ENCODE measurements at places on chromosomes 12 and 14. TPM values are rescaled to one million over a fixed set of nuclear protein-coding genes. Genes with fewer than 3 reads are reported as not detected.

GRCh38 chr12:24960222-24960855, 11.4 kb upstream of the BCAT1 start:
- DNase-seq: no peak

DNA sequence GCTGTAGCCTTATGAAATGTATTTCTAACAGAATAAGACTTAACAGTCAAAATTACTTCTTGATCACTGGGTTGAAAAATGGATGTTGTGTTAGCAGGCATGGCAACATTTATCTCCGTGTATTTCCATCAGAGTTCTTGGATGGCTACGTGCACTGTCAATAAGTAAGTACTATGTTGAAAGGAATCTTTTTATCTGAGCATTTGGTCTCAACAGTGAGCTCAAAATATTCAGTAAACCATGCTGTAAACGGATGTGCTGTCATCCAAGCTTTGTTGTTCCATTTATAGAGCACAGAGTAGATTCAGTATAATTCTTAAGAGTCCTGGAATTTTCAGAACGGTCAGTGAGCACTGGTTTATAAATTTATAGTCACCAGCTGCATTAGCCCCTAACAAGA, 15.5 kb downstream of the SCAF11 start:
- no peak for DNase-seq

- DNase-seq: no peak
Measured at GRCh38 chr12:1403417-1403816, 191.0 kb downstream of the FBXL14 start.

- no peak for DNase-seq
Measured at GRCh38 chr14:29650554-29651269, 276.9 kb downstream of the PRKD1 start.

- DNase-seq: peak; percentile 64
Measured at GRCh38 chr14:73723797-73724661, 9.8 kb upstream of the PNMA1 start.

- no peak for DNase-seq
Measured at GRCh38 chr14:99023371-99023770, 248.6 kb downstream of the BCL11B start.

- no peak for DNase-seq
Measured at GRCh38 chr12:12823811-12824210, 10.7 kb downstream of the DDX47 start.

- no peak for DNase-seq
Measured at GRCh38 chr14:52014601-52015267, 25.4 kb downstream of the RTRAF start.

DNA sequence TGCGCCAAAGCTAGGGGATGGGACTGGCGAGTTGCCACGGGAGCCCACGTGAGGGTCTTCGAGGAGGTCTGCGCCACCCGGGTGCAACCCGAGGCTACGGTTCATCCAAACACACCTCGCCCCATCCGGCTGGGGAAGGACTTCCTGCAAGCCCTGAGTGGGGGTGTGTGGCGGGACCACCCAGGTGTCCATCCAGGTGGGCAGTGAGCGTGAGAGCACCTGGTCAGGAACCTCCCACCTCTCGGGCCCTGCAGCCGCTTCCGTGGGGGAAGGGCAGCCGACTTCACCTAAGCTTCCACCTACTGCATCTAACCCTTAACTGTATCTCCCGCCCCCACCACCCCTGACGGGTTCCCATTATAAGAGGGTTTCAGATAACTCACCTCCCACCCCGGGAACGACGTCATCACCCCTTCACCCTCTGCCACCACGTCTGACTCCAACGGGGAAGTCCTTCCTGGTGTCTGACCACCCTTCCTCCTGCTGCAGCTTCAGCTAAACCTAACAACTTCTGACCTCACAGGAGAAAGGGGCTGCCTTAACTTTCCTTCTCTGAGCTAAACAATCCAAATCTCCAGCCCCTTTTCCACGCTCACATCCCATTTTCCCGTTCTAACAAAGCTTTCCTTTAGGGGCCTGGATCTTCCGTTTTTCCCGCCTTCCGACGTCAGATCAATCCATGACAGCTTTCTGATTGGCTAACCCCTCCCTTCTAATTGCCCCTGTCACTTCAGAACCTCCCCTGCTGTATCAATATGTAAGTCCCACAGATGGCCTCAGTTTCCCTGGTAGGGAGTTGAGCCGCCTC, 27.4 kb upstream of the SMUG1 start:
- DNase-seq: no peak

DNA sequence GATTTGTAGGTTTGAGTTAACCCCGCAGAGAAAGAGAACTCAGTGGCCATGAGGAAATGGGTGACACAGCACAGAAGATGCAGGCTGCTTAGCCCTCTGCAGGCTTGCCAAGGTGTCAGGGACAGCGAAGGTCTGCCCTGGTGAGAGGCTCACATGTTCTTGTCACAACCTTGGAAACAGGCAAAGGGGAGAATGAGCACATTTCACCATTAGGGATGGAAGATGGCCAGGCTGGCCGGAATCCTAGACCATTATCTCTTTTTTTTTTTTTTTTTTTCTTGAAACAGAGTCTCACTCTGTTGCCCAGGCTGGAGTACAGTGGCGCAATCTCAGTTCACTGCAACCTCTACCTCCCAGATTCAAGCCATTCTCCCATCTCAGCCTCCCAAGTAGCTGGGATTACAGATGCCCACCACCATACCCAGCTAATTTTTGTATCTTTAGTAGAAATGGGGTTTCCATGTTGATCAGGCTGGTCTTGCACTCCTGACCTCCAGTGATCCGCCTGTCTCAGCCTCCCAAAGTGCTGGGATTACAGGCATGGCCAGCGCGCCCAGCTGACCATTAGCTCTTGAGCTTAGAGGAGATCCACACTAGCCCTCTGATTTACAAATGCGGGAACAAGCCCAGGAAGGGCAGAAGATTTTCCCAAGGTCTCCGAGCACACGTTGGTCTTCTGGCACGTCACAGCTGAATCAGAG, 34.6 kb downstream of the LTBP2 start:
- DNase-seq: no peak

- DNase-seq: no peak
Measured at GRCh38 chr14:50668826-50669143, 679 bp upstream of the SAV1 start.

The PDZRN4 gene
- total RNA-seq: 1.0 TPM

The CAMKK2 gene
- total RNA-seq: 40.0 TPM
